ENCODE measurements at places on chromosomes 16 and 17.

GRCh38 chr17:9022573-9023391 is 1.5 kb downstream of the NTN1 start:
- no peak for DNase-seq

DNA sequence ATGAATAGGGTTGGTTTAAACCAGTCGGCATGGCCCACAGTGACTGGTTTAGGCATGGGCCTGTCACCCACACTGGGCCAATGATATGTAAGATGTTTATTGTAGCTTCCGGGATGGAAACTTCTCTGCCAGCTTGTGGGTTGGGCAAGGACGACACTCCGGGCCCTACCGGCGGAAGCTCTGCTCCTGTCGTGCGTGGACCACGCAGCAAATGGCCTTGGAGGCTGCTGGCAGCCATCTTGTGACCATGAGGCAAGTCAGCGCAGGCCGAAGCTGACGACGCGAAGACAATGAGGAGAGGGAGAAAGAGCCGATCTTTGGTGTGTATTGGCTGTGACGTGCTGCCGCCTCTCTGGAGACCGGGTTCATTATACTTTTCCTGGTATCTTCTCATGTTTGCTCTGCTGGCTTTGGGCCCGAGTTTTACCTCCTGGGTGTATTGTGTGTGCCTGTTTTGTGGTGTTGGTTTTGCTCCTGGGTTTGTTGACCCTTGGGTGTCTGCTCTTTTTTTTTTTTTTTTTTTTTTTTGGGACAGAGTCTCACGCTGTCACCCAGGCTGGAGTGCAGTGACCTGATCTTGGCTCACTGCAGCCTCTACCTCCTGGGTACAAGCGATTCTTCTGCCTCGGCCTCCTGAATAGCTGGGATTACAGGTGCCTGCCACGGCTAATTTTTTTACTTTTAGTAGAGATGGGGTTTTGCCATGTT is 15.4 kb downstream of the SLC25A10 start:
- DNase-seq = no peak

GRCh38 chr16:21637032-21637968 is 15.1 kb downstream of the IGSF6 start:
- no peak for DNase-seq

DNA sequence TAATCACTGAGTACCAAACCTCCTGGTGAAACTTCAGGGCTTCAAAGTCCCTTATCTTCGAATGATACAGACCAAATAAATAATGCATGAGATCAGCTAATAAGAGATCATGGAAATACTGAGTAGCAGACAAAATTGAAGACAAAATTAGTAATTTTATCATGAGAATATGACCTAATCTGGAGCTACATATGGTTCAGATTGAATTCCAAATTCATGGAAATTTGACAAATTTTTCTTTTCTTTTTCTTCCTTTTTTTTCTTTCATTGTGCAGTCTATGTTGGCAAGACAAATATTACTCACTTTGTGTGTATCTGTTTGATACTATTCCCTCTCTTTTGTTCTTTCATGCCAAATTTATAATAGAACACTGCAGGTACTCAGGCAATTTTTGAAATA is 218.1 kb upstream of the KCNJ16 start:
- DNase-seq = no peak

GRCh38 chr17:42673885-42674754 is 2.7 kb downstream of the PLEKHH3 start:
- no peak for DNase-seq

DNA sequence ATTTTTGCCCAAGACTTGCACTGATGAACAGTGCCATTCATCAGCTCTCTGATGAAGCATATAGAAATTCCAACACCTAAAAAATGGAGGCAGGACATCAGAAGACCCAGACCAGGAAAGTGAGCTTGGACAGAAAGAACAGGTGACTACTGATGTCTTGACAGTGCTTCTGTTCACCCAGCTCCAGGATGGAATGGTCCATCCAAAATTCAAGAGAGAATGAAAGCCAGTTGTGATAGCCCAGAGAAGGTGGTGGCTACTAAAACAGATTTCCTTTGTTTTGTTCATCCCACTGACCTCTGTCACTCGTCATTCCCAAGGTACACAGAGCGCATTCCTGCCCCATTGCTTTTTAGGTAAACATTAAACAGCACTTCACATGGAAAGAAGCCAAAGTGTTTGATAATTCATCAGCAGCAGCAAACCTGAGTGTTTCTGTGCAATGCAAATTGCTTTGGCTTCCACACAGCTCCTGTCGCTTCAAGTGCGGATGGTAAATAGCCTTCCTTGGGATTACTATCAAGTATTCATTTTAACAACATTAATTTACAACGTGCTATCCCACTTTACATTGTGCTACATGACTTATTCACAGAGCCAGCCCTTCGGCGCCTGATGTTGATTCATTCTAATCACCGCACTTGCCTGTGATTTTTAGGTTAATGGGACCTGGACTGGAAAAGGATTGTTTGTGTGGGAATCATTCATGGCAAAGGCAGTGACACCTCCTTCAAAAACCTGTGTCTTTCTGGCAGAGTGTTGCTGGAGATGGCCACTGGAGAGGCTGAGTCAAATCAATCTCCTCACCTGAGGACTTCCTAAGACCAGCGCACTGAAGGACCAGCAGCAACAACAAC is 65.1 kb upstream of the TOX3 start:
- no peak for DNase-seq

DNA sequence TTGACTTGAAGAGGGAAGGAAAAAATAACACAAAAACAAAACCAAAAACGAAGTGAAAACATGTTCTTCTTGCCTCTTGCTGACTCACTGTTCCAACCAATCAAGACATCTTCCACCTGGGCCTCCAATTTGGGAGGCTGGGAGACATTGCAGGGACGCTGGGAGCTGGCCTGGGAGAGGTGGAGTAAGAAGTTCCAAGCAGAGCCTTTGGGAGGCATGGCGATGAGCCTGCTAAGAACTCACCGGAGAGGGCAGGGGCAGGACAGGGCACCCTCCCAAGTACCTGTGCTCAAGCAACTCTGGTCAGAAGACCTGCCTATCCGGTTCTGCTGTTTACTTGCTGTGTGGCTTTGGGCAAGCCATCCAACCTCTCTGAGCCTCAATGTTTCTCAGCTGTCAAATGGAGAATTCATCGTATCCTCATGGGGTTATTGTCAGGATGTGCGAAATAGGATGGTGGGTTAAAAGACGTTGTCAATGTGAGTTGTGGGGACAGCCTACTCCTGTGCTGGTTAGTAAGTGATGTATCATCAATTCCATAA is 856 bp upstream of the GLP2R start:
- no peak for DNase-seq

DNA sequence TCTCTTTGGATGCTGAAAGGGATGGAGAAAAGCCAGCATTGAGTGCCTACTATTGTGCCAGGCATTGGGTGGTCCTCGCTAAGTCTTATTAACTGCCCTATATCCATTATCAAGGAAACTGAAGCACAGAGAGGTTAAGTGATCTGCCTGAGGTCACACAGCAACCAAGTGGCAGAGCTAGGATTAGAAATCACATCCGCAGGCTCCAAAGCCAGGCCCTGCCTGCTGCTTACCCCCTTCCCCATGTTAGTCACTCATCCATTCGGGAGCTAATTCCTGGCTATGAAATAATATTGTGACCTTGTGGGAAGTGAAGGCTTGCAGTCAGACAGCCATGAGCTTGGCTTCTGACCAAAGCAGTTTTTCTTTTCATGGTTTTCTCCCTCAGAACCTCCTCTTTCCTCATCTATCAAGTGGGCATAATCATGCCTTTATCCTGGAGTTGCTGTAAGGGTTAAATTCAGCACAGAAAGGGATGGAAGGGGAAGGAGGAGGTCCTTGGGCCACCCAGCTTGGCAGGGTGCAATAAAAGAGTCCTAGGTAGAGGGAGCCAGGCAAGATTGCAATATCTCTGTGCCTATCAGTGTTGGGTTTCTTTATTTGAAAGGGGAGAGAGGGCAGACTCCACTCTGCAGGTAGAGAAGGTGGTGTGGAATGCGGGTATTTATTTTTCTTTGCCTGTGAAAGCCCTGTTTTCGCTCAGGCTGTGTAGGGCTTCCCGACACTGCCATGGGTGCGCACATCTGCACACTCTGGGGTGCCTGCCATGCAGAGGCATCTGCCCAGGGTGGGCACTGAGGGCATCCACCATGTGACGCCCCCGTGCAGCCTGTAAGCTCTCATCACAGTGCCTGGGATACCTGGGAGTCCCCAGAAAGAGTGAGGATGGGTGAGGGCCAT is 11.3 kb downstream of the RAI1 start:
- DNase-seq = no peak

DNA sequence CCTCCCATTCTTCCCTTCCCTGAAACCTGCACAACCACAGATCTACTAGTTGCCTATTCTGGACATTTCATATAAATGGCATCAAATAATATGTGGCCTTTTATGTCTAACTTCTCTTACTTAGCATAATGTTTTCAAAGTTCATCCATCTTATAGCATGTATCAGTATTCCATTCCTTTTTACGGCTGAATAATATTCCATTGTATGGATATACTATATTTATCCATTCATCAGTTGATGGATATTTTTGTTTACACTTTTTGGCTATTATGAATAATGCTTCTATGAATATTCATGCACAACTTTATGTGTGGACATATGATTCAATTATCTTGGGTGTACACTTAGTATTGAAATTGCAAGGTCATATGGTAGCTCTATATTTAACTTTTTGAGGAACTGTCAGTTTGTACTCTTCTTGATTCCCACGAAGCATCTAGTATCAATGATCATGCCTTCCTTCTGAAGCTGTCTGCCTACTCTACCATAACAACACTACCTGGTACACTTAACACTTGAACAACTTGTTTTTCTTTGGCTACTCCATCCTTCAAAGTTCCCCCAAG is 12.7 kb upstream of the CHD3 start:
- DNase-seq = no peak

DNA sequence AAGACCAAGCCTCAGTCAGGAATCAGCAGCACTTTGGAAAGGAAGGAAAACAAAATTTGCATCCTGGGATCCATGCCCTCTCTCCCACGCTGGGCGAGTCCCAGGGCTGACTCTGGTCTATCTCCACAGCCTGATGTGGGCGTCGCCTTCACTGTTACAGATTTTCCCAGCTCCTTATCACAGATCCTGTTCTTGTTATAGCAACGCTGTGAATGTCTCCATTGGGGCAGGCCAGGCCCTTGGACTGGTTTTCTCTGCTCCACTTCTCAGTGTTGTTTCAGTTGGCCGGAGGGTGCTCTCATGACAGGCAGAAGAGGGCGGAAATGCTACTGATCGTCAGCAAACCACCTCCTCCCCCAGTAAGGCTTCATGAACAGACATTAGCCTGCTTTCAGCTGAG is 127.9 kb upstream of the CDH11 start:
- DNase-seq = no peak

- DNase-seq = no peak
Observed at GRCh38 chr17:2703181-2703580, 8.4 kb downstream of the CLUH start.

DNA sequence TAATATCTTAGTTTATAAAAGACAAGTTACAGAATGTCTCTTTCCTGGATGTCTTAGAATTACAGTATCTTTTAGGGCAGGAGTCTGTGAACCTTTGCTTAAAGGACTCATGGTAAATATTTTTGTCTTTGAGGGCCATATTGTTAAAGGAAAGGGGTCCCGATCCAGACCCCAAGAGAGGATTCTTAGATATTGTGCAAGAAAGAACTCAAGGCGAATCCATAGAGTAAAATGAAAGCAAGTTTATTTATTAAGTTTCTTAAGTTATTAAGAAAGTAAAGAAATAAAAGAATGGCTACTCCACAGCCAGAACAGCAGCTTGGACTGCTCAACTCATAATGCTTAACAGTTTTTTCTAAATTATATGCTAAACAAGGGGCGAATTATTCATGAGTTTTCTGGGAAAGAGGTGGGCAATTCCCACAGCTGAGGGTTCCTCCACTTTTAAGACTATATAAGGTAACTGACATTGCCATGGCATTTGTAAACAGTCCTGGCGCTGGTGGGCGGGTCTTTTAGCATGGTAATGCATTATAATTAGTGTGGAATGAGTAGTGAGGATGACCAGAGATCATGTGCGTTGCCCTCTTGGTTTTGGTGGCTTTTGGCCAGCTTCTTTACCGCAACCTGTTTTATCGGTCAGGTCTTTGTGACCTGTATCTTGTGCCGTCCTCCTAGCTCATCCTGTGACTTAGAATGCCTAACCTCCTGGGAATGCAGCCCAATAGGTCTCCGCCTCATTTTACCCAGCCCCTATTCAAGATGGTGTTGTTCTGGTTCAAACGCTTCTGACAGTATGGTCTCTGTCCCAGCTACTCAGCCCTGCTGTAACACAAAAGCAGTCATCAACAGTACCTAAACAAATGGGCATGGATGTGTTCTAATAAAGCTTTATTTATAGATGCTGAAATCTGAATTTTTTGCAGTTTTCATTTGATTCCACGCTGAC is 53.2 kb downstream of the BMERB1 start:
- no peak for DNase-seq

GRCh38 chr16:874366-875181 is 74.0 kb upstream of the GNG13 start:
- DNase-seq = no peak

DNA sequence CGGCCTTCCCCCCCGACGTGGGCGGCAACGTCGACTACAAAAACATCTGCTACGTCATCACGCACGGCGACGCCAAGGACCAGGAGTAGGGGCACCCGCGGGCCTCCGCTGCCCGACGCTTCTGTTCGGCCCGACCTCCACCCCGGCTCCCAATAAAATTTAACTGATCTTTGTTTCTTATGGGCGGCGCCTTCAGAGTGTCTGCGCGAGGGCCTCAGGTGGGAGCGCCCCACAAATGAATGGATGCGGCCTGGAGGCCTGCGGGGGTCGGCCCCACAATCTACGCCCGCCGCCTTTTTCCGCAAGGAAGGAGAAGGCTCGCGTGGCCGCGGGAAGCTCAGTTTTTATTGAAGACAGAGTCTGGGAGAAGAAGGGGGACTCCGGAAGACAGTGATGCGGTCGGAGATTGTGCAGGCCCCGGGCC is 3.2 kb downstream of the MYL11 start:
- peak; percentile 84 for DNase-seq

- DNase-seq = no peak
Observed at GRCh38 chr16:14098081-14098480, 27.0 kb downstream of the MRTFB start.

DNA sequence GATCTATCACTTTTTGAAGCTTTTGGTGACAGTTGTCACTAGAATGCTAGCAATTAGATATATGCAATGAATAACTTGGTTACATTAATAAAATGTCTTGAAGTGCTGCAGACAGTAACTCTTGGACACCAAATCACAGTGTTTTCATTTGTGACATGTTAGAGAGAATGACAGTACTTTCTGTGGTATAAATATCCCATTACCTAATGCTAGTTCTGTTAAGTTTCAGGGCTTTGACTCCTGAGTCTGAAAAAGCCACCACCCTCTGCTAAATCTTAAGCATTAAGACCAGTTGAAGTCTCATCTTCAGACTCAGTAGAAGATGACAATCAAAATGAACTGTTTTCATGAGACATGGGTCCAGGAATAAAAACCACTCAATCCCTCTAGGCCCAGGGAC is 10.6 kb upstream of the CPHXL2 start:
- no peak for DNase-seq

DNA sequence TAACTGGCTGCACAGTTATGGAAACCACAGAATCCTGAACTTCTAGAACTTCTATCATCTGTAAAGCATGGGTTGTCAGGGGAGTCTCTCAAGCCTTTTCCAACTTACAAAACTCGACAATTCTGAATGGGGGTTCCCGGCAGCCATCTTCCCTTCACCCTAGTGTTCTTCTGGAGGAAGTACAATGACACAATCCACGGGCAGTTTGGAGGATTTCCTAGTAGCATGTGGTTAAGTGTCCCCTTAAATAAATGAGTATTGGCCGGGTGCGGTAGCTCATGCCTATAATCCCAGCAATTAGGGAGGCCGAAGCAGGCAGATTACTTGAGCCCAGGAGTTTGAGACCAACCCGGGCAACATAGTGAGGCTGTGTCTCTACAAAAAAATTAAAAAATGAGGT is 2.1 kb downstream of the SLC16A6 start:
- no peak for DNase-seq

- DNase-seq = no peak
Observed at GRCh38 chr17:9309216-9309615, 266.4 kb downstream of the STX8 start.
